ENCODE measurements at places on chromosomes 5 and 9.

DNA sequence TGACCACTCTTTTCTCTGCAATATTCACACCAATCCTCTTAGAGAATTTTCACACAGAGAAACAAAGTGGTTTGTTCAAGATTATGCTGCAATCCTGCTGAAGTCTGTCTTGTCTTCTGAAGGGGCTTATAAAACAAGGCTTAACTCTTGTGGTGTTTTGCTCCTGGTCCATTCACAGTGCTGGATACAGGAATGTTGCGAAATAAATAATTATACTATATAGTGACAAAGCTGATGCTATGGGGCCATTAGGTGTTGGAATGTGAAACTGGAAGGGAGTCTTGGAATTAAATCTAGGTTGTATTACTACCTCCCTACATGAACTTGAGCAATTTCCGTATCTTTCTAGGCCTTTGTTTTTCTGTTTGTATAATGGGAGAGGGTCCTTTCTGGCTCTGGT is 170.2 kb downstream of the TRIM32 start:
- no peak for DNase-seq

GRCh38 chr9:79707589-79707988 is 135.8 kb downstream of the TLE4 start:
- no peak for DNase-seq

DNA sequence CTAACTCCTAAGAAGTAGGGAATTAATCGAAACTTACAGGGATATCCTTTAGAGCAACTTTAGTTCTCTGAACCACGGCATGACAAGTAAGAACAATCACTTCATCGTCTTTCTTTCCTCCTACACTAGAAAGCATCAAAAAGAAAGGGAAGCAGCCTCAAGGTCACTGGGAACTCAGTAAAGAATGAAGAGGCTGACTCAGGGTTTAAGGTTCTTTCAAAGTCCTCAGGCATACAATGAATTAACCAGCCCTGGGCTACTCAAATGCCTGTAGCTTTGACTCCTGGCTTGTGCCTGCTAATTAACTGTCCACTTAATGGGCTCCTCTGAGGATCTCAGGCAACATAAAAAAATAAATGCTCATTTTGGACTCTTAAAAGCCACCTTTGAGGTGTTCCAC is 102.0 kb downstream of the TRIM32 start:
- DNase-seq, result no peak

DNA sequence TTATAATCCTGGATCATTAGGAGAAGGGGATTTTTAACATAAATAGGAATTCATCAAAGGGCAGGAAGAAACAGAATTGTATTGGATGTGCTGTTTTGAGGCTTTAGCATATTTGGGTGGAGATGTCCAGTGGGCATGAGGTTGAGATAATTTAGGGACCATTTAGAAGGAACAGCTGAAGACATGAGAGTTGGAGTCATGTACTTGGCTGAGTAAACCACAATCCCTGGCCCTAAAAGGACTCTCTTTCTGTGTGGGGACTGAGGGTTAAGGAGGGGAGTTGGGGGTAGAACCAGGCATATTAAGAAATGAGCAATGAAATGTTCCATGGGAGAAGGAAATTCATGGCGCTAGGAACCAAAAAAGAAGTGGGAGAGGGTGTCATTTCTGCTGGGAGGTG is 61.5 kb downstream of the DCP2 start:
- no peak for DNase-seq

DNA sequence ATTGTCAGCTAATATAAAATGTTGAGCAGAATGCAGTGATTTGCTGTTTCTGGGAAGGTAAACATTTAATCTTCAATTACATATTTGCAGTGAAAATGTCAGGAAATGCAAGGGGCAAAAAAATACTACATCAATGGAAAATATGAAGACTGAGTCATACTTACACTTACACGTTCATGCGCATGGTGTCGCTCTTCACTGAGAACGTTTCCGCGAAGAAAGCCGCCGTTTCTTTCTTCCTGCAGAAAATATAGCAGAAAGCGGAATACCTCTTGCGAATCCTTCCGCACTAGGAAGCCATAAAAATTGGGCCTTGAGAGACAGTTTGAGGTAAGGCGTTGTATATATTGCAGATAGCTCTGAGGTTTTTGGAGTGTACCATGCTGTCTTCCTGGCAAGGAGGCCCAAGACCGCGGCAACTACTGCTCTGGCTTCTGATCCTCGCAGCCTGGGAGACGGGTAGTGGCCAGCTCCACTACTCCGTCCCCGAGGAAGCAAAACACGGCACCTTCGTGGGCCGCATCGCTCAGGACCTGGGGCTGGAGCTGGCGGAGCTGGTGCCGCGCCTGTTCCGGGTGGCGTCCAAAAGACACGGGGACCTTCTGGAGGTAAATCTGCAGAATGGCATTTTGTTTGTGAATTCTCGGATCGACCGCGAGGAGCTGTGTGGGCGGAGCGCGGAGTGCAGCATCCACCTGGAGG is at the start of gene PCDHA13:
Gene PCDHA13 (plus strand): TSS at position 236 of the 702 bp plus-strand sequence. CDS start 145 bp downstream, at position 381.
- DNase-seq, result no peak

DNA sequence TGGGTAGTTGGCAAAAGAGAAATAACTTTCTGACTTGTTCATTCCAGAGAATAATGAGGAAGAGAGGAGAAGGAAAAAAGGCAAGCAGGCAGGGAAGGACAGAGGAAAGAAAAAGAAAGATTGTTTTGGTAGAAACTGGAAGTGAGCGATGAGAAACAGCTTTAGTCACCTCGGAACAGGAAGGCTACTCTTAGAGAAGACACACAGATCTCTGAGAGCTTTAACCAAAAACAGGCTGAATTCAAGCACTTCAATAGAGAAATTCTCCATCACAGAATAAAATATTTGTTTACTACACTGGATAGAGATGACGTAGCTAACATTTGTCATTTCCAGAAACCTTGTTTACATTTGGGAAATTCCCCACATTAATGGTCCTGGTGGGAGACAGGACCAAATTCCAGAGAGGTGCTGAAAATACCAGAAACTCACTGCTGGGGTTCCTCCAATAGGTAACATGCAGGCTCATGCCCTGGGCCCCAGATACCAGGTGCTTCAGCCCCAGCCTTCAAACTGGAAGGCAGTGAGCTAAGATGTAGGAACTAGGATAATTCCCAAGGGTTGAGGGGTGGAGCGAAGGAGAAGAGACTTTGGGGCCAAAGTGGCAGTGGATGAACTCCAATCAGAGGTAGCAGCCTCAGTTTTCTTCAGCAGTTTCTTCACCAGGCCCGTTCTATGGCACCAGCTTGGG is 227.7 kb upstream of the GRAMD2B start:
- DNase-seq, result no peak

DNA sequence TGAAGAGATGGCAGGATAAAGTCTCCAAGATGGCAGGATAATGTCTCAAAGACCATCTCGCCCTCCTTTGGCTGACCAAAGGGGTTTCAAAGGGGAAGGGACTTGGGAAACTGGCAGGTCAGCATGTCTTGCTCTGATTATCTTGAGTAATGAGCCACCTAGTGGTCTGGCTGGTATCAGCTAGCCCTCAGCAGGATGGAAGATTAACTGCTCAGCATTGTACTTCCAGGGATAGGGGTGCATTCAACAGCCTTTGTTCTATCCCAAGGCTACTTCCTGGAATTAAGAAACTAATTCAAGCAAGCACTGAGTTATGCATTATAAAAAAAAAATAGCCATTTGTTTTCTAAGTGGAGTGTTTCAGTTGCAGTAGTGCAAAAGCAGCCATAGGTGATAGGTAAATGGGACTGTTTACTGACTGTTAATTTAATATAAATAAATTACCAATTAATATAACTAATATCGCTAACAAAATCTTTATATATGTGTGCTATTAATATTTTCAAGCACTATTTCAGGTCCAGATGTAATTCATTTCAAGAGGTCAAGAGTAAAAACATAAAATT is 555.5 kb downstream of the CDH9 start:
- DNase-seq, result peak; percentile 32

- DNase-seq, result no peak
Observed at GRCh38 chr5:170117736-170118135, 12.0 kb downstream of the FOXI1 start.

DNA sequence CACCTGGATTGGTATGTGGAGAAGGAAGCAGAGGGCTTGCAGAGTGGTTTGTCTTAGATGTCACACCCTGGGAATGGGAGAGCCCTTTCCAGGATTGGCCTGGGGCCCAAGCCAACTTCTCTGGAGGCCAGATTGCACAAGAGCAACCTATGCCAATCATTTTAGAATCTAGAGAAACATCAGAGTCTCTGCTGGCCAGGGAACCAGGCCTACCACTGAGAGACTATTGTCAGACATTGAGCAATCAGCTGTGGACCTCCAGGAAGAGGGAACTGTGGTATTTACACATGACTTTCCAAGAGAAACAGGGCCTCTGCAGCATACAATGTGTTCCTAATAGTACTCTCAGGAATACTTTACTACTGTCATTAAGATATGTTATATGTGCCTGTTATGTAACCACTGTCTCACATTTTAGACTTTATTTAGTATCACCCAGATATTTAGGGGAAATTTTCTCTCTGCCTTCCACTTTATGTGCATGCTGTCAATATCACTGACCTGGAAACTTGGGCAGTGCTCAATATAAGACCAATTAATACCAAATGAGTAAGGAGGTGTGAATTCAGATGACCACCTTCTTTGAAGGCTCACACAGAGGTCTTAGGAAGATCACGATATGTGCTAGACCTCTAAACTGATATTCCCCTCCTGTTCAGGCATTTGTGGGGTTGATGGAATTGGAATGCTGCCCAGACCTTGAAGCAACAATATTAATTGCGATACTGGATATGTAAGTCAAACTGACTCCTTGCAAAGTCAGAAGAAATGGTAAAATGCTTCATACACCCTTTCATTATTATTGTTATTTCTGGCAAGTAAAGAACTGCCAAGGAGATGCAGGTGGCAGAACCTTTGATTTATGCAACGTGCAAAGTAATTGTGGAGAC is 20.5 kb upstream of the CCL28 start:
- peak; percentile 38 for DNase-seq

- DNase-seq, result no peak
Observed at GRCh38 chr5:159135896-159136531, 36.3 kb upstream of the EBF1 start.

GRCh38 chr9:11103525-11103924 is 490.7 kb upstream of the PTPRD start:
- DNase-seq, result no peak

DNA sequence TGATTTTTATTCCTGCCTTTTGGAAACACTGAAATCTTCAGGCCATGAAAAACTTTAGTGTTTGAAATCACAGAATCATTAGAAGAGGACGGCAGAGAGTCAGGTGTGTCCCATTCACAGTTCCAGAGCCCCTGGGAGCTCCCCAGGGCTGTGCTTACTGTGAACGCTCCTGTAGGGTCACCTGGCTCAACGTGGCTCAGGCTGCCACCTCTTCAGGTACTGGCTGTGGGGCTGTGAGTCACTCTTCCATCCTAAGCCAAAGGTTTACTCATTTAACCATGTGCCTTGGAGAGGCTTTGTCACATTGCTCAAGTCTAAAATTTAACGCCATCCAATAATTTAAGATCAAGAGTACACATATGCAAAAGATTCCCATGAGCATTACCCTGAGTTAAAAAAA is 50.2 kb upstream of the FSTL4 start:
- no peak for DNase-seq

DNA sequence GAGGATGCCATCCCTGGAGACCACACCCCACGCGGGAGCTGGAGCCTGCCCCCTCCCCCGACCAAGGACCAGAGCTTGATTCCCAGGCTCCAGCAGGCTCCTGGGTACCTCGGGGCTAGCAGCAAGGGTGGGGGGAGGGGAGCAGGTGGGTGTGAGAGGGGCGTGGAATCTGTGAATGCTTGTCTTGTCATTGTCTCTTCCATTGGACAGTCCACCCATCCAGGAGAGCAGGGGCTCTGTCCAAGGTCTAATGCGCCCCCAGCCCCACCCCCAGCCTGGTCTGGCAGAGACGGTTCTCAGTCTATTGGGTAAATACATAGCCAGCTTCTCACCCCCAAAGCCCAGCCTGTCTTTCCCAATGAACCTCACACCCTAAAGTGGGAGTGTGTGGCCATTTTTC is 22.8 kb downstream of the URM1 start:
- no peak for DNase-seq

GRCh38 chr5:149708981-149709594 is 21.0 kb upstream of the PPARGC1B start:
- DNase-seq, result no peak

- DNase-seq, result no peak
Observed at GRCh38 chr5:52956915-52957747, 32.0 kb upstream of the ITGA2 start.

- peak; percentile 13 for DNase-seq
Observed at GRCh38 chr5:59712836-59713497, 180.6 kb downstream of the PDE4D start.

GRCh38 chr5:5887833-5888232 is 465.4 kb downstream of the ICE1 start:
- DNase-seq, result no peak

DNA sequence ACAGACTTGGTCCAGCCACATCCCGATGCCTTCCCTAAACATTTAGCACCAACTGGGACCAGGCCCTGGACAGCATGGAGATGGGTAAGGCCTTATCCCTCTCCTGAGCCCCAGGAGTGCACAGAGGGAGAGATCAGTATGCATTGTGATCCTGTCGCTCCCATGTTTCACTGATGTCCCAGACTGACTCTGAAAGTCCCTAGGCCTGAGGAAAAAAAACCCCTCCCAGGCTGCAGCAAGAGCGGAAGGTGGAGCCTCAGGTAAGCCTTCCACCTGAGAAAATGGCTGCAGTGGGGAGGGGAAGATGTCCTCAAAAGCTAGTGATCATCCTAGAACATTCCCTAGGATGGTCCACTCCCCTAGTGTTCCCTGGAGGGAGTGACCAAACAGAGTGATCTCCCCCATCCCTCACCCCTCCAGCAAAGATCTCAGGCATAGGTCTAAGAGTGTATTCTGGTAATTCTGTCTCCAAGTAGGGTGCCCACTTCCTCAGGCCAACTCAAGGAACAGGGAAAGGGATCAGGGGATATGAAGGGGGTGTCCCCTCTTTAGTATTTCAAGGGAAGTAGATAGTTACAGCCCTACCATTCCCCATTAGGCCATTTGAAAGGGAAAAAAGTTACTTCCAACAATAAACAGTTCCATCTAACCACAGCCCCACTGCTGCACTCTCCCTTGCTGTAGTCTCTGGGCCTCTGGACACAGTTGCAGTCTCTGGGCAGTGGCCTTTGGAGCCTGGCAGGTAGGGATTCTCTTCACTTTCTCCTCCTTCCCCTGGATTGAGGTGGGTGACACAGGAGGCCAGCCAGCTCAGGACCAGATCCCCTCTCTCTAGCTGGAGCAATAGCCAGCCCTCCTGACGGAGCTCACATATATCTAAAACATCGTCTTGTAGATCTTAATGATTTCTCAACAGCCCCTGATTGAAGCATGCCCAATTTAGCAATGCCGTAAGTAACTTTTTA is 6.8 kb upstream of the CXXC5 start:
- no peak for DNase-seq
